ENCODE measurements at places on chromosomes 13 and 19.

DNA sequence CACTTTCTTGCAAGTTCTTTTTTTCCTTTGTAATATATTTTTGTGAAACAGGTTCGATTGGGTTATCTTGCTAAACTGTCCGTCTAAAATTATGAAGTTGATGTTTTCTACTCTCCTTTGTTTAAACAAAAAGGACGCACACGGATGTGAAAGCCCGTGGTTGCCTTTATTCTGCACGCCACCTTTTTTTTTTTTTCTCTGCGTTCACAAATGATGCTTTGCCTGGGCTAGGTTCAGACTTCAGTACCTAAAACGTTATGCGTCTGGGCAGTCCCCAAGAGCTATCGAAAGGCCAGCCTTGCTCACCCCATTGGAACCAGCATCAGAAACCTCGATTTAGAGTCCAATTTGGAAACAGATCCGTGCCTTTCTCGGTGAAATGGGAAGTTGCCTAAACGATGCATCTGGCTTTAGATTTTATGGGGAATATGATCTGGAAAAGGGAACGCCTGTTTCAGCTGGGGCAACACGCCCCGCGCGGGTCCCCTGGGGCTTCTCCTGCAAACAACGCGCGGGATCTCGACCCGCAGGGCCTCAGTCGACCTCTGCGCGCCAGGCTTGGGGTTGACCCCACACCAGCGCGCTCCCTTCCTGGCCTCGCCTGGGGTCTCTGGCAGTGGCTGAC lies 113.9 kb downstream of the KCNRG start:
- no peak for DNase-seq

GRCh38 chr19:46731007-46731501 lies 14.1 kb upstream of the PRKD2 start:
- peak; percentile 79 for DNase-seq

DNA sequence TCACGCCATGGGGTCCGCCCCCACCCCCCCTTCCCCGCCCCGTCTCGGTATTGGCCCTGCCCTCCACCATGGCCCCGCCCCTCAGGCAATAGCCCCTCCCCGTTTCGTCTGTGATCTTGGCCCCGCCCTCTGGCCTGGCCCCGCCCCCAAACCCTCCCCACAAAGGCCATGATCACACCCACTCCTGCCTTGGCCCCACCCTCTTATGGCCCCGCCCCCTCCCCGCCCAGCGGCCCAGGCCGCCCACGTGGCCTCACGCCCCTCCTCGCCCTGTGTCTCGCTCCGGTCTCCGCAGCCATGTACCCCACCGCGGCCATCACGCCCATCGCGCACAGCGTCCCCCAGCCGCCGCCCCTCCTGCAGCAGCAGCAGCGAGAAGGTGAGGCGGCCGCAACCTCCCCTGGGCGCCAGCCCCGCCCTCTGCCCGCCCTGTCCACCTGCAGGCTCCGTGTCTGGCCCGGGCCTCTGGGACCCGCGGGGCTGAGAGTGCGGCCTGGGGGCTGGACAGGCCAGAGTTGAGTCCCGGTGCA lies 61.3 kb downstream of the CELF5 start:
- DNase-seq, result no peak

- DNase-seq, result no peak
Measured at GRCh38 chr19:35080613-35081170, 34.9 kb upstream of the FXYD3 start.

- DNase-seq, result no peak
Measured at GRCh38 chr13:38535261-38535660, 151.6 kb upstream of the FREM2 start.

Measured in GDM1 (cell line).